ENCODE measurements at places on chromosomes 16 and 17.

- no peak for DNase-seq
Observed at GRCh38 chr17:9934331-9934730, 29.3 kb upstream of the RCVRN start.

DNA sequence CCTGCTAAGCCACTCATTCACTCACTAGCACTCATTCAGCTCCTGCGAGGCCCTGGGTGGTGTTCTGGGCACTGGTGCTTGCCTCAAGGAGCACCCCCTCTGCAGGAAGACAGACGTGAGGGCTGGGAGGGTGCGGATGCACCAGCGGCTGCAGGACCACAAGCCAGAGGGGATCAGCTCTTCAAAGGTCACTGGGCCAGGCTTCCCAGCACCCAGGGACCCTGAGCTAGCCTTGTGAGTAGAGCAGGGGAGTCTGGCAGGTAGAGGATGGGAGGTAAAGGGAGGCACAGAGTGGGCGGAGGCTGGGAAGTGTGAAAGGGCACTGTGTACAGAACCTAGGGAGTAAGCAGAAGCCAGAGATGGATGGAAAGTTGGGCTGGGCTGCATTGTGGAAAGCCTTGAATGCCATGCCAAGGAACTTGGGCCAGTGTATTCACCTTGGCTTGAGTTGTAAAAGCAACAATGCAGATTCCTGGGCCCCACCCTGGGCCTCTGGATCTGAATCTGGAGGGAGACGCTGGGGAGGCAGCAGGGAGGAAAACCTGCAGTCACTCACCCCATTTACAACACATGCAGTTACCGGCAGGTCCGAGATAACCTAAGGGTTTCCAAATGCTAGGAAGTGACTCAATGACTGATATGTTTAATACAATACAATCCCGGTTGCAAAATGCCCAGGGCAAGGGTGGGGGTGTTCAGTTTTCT is 1.7 kb downstream of the IL4R start:
- DNase-seq, result no peak

DNA sequence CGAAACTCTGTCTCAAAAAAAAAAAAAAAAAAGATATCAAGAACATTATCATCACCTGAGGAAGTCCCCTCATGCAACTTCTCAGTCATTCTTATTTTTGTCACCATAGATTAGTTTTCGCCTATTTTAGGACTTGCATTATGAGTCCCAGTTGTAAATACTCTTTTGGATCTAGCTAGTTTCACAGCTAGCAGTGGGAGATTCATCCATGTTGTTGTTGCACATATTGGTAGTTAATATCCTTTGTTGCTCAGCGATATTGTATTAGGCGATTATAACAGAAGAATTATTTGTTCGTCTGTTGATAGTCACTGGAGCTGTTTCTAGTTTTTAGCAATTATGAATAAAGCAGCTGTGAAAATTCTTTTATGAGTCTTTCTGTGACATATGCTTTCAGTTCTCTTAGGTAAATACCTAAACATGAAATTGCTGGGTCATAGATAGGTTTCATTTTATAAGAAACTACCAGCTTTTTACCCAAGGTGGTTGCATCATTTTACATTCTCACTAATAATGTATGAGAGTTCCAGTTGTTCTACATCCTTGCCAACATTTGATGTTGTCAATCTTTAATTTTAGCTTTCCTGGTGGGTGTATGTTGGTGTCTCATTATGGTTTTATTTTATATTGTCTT is 40.7 kb upstream of the MAP3K14 start:
- DNase-seq, result no peak

DNA sequence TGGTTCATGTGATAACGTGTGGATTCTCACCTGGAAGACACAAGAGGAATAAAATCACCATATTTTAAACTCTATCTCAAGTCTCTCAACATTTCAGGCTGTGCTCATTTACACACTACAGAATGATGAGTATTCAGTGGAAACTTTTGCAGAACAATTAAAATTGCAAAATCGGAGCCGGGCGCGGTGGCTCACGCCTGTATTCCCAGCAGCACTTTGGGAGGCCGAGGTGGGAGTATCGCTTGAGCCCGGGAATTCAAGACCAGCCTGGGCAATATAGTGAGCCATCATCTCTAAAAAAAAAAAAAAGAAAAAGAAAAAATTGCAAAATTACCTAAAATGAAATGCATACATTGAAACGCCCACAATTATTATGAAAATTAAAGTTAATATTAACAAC is 825.9 kb downstream of the KCNJ18 start:
- no peak for DNase-seq

- DNase-seq, result no peak
Observed at GRCh38 chr16:56047307-56048234, 143.7 kb upstream of the GNAO1 start.

Data from stimulated activated CD8-positive, alpha-beta memory T cell treated with anti-CD3 and anti-CD28 coated beads, Interleukin-7, amount 100 ng/mL, for 48 hours (primary cell).